ENCODE measurements at places on chromosomes 12 and 14.
A peak's percentile ranks its signal among the peaks of the same experiment; 100 is the strongest.

DNA sequence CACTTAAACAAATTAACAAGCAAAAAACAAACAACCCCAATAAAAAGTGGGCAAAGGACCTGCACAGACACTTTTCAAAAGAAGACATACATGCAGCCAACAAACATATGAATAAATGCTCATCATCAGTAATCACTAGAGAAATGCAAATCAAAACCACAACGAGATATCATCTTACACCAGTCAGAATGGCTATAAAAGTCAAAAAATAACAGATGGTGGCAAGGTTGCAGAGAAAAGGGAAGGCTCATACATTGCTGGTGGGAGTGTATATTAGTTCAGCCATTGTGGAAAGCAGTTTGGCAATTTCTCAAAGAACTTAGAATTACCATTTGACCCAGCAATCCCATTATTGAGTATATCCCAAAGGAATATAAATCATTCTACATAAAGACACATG is 34.6 kb upstream of the NT5DC3 start:
- DNase-seq: no peak
- H3K27ac ChIP-seq: no peak overlapping the region
- H3K27me3 ChIP-seq: no peaks in the 10 kb centered on the region
- no peak overlapping the region for H3K4me3 ChIP-seq

DNA sequence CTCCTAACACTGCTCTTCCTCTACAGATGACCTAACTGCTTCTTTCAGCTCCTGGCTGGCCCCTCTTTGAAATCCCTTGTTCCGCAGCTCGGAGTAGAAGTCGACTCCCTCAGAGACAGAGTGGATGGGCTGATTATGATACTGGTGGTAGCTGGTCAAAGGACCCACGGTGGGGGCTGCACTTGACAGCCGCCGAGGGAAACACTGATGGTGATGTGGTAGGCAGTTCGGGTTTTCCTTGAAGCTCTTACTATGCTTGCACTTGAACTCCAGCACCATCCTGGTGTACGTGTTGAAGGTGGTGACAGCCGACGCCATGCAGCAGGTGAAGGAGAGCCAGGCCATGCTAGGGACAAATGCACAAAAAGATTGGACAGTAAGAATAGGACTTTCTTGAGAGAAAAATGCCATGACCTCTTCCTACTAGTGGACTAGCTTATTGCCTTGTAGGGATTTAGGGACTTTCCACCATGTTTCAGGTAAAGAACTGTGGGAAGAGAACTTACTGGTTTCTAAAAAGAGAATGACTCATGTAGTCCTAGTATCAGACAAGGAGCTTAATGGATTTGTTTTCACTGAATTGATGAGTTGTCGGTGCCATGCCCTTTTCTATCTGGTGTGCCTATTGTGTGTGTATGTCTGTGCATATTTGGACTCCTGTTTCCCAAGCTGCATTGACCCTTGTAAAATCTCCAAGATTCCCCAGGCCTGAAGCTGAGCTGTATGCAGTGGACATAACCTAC is 18.4 kb downstream of the GSG1 start:
- H3K4me3 ChIP-seq: no peak overlapping the region
- no peak for DNase-seq
- no peak overlapping the region for H3K27ac ChIP-seq
- H3K27me3 ChIP-seq: no peaks in the 10 kb centered on the region
- no peaks in the 10 kb centered on the region for H3K36me3 ChIP-seq
- H3K4me1 ChIP-seq: no peaks in the 10 kb centered on the region

GRCh38 chr14:95356245-95356869 is 36.6 kb upstream of the CLMN start:
- H3K36me3 ChIP-seq: no peaks in the 10 kb centered on the region
- no peak overlapping the region for H3K27ac ChIP-seq
- H3K4me1 ChIP-seq: no peaks in the 10 kb centered on the region
- H3K27me3 ChIP-seq: no peaks in the 10 kb centered on the region
- no peak overlapping the region for H3K4me3 ChIP-seq

DNA sequence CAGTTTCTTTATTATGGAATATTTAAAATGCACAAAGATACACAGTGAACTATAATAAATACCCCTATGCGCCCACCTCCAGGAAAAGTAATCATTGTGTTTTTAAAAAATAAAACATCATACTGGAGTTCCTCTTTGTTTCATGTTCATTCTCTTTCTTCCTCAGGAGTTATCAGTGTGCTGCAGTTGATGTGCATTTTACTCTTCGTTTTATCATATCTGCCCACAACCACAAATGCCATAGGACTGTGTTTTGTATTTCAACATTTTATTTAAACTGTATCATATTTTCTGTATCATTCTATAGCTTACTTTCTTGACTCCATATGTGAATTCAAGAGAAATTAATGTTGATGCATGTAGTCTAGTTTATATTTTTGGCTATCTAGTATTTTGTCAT is 53.9 kb downstream of the TSHR start:
- DNase-seq: no peak
- no peaks in the 10 kb centered on the region for H3K4me1 ChIP-seq
- H3K27ac ChIP-seq: no peak overlapping the region
- no peak overlapping the region for H3K4me3 ChIP-seq
- H3K27me3 ChIP-seq: peaks cover 4% of the 10 kb centered on the region

- H3K27me3 ChIP-seq: no peaks in the 10 kb centered on the region
- peak within 1 kb of the TSS; percentile 62 for H3K27ac ChIP-seq
- H3K4me1 ChIP-seq: peaks cover 3% of the 10 kb centered on the region
- H3K36me3 ChIP-seq: no peaks in the 10 kb centered on the region
- DNase-seq: peak; percentile 83
- H3K4me3 ChIP-seq: peak within 1 kb of the TSS; percentile 82
Observed at GRCh38 chr12:57127726-57128518, at the start of gene LRP1. Gene LRP1, plus strand, starts transcription at chr12:57128483. Its CDS starts 482 bp downstream, at chr12:57128965.

GRCh38 chr12:71607494-71608330 is 55.9 kb downstream of the ZFC3H1 start:
- H3K27me3 ChIP-seq: no peaks in the 10 kb centered on the region
- H3K4me1 ChIP-seq: no peaks in the 10 kb centered on the region
- no peak overlapping the region for H3K27ac ChIP-seq
- no peak for DNase-seq
- H3K36me3 ChIP-seq: peaks cover 48% of the 10 kb centered on the region

- no peak overlapping the region for H3K4me3 ChIP-seq
- H3K36me3 ChIP-seq: no peaks in the 10 kb centered on the region
- H3K27ac ChIP-seq: no peak overlapping the region
Observed at GRCh38 chr14:75631453-75631831, 29.2 kb downstream of the ERG28 start.

DNA sequence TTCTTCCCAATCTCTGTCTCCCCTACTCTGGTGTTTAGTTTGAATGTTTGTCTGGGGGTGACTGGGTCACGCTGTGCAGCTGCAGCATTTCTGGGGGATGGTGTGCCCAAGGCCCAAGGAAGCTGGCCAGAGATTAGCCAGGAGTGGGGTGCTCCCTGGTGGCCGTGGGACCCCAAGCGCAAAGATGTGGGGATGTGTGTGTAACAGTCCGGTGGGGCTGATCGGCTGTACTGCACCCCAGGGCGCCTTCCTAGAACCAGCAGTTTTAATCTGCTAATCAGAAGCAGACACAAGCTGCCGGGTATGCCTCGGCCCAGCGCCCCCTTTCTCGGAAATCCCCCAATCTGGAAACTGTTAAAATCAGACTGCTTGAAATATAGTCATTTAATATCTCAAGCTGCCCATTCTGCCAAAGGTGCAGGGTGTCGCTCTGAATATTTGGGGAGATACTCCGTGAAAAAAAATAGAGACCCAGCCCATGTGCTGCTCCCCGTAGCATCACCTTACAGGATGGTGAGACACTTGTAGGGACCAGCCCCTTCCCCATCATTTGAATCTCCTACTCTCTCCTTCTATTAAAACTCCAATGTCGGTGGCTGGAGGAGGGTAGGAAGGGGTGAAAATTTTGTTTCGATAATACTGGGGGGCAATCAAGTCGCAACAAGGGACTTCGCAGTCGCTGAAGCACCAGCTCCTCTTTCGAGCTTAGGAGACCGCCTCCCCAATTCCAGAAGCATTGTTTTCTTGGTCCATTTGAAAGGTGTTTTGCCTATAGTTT is 4.3 kb downstream of the HOXC9 start:
- H3K36me3 ChIP-seq: no peaks in the 10 kb centered on the region
- H3K4me1 ChIP-seq: no peaks in the 10 kb centered on the region
- H3K4me3 ChIP-seq: no peak overlapping the region
- H3K27ac ChIP-seq: no peak overlapping the region
- no peak for DNase-seq

DNA sequence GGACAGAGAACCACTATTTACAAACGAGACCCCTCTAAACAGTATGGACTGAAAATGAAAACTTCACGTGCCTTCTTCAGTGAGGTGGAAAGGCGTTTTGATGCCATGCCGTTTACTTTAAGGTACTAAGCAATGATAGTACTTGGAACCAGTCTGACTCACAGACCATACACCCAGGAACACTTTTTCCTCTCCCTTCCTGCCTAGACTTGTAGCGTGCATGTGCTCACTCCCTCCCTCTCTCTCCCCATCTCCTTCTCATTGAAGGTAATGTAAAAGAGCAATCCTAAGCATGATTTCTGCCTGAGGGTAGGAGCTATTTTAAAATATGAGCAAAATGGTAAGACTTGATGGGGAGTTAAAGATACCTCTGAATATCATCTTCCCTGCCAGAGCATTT is 5.9 kb upstream of the RPL41 start:
- H3K4me3 ChIP-seq: no peak overlapping the region
- peaks cover 72% of the 10 kb centered on the region for H3K36me3 ChIP-seq
- peak overlapping the region; percentile 28 for H3K27ac ChIP-seq
- no peak for DNase-seq
- H3K27me3 ChIP-seq: no peaks in the 10 kb centered on the region
- peaks cover 16% of the 10 kb centered on the region for H3K4me1 ChIP-seq

DNA sequence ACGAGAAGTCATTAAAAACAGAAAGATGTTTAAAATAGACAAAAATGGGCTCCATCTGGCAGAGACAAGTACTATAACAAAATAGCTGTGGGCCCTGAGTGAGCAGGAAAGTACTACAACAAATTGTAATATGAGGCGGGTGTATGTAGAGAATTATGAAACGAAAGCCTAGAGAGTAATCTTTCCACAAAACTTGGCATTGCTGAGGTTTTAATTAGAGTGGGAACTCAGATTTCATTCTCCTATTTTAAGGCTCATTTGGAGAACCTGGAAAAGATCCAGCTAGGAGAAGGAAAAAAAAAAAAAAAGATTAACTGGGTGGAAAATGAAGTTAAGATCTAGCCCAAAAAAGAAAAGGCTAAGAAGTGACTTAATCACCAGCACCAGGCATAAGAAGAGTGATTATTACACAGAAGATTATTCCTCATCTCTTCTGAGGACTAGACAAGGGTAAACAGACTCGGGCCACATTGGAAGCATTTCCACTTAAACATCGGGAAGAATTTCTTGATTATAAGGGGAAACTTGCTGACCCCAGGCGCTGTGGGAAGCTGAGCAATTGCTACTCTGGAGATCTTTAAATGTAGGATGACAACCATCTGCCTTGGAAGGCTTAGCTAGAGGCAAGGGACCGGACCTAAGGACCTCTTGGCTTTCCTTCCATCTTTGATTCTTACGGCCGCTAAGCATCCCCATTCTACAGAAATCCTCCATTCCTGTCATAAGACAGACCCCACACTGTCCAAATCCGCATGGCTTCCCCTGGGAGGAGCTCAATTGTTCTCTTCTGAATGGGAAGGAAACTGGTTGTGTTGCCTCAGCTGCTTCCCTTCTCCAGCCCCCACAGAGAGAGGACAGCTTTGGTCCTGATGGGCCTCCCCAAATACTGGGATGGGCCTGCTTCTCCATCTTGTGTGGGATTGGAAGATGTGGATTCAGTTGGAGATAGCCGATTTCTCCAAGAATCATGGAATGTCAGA is 40.6 kb downstream of the IGF1 start:
- H3K27ac ChIP-seq: no peak overlapping the region
- no peaks in the 10 kb centered on the region for H3K27me3 ChIP-seq
- no peak overlapping the region for H3K4me3 ChIP-seq
- H3K36me3 ChIP-seq: no peaks in the 10 kb centered on the region

DNA sequence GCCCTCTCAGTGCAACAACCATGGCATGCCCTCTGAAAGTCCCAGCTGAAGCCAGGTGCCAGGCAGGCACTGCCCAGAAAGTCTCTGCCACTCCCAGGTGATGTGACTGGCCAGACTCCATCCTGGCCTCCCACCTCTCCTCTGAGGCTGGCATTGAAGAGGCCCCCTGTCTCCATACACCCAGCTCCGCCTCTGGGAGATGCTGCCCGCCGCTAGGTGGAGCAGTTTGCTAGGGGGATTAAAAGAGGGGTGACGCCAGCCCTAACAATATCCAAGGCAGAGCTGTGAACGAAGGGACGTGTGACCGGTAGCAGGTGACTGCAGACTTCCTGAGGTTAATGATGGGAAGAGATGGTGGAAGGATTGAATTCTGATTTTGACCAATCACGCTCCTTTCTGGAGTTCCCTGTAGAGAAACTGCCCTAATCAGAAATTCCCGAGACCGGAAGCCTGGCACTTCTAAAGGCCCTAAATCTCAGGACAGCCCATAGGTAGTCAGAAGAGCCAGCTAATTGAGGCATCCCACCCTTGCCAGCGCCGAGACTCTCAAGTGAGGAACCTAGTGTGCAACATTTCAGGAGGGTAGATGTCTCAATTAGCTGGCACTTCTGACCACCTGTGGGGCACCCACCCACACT is 8.3 kb upstream of the PLEK2 start:
- no peak for DNase-seq
- no peak overlapping the region for H3K4me3 ChIP-seq
- H3K4me1 ChIP-seq: peaks cover 24% of the 10 kb centered on the region
- no peaks in the 10 kb centered on the region for H3K36me3 ChIP-seq
- peak overlapping the region; percentile 94 for H3K27ac ChIP-seq
- H3K27me3 ChIP-seq: no peaks in the 10 kb centered on the region

DNA sequence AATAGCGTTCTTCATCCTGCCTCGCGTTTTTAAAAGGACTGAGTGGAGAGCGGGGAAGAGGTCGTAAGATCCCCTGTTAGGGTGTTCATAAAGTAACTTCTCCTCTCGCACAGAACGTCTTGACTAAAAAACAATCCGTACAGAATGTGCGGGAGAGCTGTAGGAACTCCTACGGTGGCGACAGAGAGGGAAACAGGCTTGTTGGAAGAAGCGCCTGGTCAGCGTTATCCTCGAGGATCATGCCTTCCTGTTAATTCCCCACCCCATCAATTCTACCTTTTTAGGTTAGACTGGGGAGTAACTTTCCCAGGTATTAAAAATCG is 399 bp upstream of the WASHC4 start:
- H3K27me3 ChIP-seq: no peaks in the 10 kb centered on the region
- peak overlapping the region; percentile 80 for H3K27ac ChIP-seq
- no peak for DNase-seq

DNA sequence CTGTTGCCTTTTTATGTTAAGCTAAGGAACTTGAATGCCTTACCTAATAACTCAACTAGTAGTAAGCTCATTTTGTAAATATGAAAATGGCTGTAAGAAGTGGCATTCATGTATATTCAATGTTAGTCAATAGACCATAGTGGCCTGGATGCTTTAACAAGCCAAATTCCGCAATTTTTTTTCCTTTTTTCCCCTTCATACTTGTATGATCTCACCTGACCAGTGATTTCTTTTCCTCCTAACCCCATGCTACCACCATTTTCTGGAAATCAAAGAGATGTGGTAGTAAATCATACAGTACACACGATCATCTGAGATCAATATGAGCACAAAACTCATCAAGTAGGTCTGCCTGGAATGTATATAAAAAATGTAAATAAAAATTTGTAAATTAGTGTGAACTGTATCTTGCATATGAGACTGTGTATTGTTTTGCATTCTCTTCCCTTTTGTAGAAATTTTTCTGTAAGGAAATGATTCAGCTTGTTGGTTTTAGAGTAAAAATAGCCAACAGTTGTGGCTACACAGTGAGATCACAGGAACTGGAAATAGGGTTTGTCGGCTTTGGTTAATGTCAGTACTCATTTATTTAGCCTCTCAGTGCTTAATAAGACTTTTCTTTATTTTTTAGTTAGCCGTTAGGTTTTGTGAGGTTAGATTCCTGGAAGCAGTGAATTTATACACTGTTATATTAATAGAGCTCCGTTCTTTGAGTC is 62.5 kb downstream of the ETNK1 start:
- no peaks in the 10 kb centered on the region for H3K27me3 ChIP-seq
- DNase-seq: no peak
- peaks cover 7% of the 10 kb centered on the region for H3K36me3 ChIP-seq
- no peak overlapping the region for H3K27ac ChIP-seq
- H3K4me3 ChIP-seq: no peak overlapping the region

Data from RWPE2 (cell line).